Thoracic aorta (tissue), 2 donors: ENCODE measurements at places on chromosomes 7 and 10. TPM values are rescaled to one million over a fixed set of nuclear protein-coding genes. Genes with fewer than 3 reads are reported as not detected.

- no peaks in the 10 kb centered on the region for H3K27me3 ChIP-seq
- H3K4me3 ChIP-seq: no peak overlapping the region
- no peaks in the 10 kb centered on the region for H3K4me1 ChIP-seq
- no peaks in the 10 kb centered on the region for H3K36me3 ChIP-seq
- DNase-seq: no peak
These were observed 34.2 kb downstream of the FIGNL1 start for GRCh38 chr7:50415844-50416364.

GRCh38 chr10:95560278-95561176 lies 644 bp downstream of the SORBS1 start:
- peaks cover 16% of the 10 kb centered on the region for H3K4me1 ChIP-seq
- H3K27me3 ChIP-seq: no peaks in the 10 kb centered on the region

GRCh38 chr10:76149602-76150138 lies 718.2 kb downstream of the LRMDA start:
- no peaks in the 10 kb centered on the region for H3K27me3 ChIP-seq
- peaks cover 30% of the 10 kb centered on the region for H3K4me1 ChIP-seq
- H3K4me3 ChIP-seq: no peak overlapping the region
- no peak for DNase-seq

DNA sequence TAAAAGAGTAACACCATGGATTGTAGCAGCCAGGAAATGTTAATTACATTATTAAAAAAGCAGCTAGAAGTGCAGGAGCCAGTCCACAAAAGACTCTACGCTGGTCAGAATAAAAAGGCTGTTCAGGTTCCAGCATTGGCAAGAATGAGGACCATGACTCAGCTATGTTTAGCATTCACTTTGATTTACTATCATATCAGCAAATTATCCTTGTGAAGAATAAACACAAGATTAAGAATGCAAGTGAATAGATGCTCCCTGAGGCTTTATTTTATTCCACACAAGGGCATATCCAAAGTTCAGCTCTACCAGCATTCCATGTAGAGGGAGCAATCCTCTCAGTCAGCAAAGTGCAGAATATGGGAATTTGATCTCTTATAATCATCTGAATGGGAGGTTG lies 13.6 kb downstream of the DGKB start:
- no peak overlapping the region for H3K27ac ChIP-seq
- no peak overlapping the region for H3K4me3 ChIP-seq
- H3K27me3 ChIP-seq: no peaks in the 10 kb centered on the region
- H3K4me1 ChIP-seq: no peaks in the 10 kb centered on the region

GRCh38 chr10:3271354-3272115 lies 99.0 kb upstream of the PITRM1 start:
- peaks cover 17% of the 10 kb centered on the region for H3K4me1 ChIP-seq
- H3K27me3 ChIP-seq: no peaks in the 10 kb centered on the region
- H3K27ac ChIP-seq: no peak overlapping the region
- no peak for DNase-seq

DNA sequence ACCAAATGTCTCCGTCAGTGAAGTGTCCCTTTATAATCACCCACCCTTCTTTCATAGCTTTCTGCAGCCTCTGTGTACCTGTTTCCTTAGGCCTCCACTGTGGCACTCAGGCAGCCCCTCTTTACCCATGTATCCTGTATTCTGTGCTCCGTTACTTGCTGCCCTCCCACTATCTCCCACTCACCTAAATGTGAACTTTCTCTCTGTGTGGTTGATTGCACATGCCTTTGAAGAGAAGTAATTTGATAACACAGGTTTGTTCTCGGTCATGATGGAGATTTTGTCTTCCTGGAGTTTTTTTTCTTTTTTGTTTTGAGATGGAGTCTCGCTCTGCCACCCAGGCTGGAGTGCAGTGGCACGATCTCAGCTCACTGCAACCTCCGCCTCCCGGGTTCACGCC lies 61.5 kb downstream of the REEP3 start:
- no peak for DNase-seq
- H3K4me1 ChIP-seq: peaks cover 79% of the 10 kb centered on the region
- H3K4me3 ChIP-seq: no peak overlapping the region
- H3K36me3 ChIP-seq: no peaks in the 10 kb centered on the region

The H2AZ2 gene
- 111 TPM for total RNA-seq

- H3K27ac ChIP-seq: no peak overlapping the region
- no peak for DNase-seq
- H3K36me3 ChIP-seq: peaks cover 20% of the 10 kb centered on the region
These were observed 20.5 kb downstream of the BNIP3 start for GRCh38 chr10:131961047-131961776.

DNA sequence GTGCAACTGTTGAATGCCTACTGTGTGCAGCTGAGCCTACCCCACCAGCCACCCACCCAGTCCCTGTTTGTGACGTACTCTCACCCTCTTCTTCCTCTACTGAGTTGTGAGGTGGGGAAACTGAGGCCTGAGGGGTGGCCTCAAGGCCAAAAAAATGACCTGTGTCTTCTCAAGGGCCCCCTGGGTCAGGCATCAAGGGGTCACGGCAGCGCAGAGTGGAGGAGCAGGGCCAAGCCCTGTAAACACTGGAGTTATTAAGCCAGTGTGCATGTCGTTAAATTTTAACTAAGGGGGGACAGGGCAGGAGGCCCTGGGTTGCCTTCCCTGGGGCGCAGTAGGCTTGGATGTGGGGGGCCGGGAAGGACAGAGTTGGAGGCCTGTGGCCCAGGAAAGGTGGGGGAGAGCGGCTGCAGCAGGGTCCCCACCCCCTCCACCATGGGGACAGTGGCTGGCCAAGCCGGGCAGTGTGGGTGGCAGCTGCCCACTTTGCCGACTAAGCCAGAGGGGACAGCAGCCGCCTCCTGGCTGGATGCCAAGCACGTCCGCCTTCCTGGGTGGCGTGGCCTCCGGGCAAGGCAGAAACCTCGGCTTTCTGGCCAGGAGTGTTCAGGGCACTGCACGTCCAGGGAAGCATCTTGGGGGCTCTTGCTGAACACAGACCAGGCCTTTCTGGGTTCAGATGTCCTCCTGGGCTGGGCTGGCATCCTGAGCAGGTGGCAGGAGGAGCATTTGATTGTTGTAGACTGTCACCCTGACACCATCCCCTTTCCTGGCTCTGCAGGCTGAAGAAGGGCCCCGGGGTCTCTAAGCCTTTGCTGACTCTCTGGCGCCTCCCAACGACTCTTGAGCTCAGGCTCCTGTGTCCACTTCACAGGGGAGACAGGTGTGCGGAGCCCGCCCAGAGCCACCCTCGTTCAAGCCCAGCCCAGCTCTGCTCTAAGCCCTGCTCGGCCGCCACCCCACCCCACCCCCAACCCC lies 1.9 kb downstream of the SLC29A4 start:
- no peak overlapping the region for H3K27ac ChIP-seq
- no peaks in the 10 kb centered on the region for H3K27me3 ChIP-seq
- no peaks in the 10 kb centered on the region for H3K36me3 ChIP-seq
- no peak overlapping the region for H3K4me3 ChIP-seq
- no peak for DNase-seq

The OGA gene
- total RNA-seq: 241 TPM

The MOGAT3 gene
- not detected for total RNA-seq

The HECW1 gene
- total RNA-seq: 2.3 TPM
